ENCODE measurements at places on chromosomes 11 and 22.

- no peak for DNase-seq
Observed at GRCh38 chr11:46263120-46263519, 14.3 kb upstream of the CREB3L1 start.

DNA sequence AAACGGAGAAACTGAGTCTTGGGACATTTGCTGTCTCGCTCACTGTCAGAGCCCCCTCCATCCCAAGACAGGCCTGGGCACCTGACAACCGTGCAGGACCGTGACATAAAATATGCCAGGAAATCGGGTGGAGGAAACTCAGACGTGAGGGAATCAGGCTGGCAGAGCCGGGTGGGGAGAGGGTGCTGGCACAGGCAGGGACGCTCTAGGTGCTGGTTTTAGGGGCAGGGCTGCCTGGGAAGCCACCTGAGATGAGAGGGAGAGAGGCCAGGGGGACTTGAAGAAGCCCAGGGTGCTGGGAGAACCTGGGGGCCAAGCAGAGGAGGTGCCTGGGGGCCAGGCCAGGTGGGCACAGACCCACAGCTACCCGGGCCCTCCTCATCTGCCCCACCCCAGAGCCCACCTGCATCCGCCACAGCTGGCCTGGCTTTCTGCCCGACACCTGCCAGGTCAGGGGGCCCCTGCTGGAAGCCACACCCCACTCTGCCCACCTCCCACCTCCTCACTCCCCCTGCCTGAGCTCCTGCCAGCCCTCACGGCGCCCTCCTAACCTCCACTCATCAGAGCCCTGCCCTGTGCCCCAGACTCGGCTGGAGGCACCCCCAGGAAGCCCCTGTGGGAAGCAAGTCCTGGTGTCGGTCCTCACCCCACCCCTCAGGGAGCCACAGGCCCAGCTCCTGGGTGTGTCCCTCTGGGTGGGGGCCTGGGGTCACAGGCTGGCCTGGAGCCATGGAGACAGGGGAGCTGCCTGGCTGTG is 27.3 kb upstream of the MUC5AC start:
- DNase-seq = no peak

DNA sequence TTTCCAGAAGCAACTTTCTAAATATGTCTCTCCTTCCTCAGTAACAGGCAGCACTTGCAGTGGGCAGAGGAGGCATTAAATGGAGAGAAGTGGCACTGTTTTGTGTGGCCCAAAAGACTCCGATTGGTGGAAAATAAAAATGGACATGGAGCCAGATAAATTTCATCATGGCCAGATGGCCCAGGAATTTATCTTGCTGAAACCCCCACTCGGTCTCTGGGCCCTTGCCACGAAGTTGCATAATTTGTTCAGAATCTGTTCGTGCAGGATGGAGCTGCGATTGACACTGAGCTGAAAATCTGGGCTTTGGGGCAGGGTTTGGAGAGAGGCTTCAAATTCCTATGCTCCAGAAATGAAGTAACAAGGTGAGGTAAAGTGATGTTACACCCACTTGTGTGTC is 65.5 kb downstream of the C11orf91 start:
- no peak for DNase-seq

DNA sequence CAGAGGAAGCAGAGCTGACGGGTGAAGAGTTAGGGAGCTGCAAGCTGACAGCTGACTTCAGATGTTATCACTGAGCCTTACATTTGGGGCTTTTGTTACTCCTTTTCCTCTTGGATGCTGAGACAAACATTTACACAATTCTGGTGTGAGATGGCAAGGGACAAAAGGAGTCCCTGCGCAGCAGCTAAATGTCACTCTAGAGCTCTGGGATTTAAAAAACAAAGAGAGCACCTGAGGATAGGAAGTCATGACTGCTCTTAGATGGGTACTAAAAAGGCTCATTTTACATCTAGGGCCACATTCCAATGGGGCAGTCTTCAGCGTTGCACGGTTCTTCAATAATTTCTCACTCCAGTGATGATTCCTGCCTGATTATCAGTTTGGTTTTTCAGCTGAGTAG is 204.5 kb downstream of the RAB38 start:
- DNase-seq = no peak

DNA sequence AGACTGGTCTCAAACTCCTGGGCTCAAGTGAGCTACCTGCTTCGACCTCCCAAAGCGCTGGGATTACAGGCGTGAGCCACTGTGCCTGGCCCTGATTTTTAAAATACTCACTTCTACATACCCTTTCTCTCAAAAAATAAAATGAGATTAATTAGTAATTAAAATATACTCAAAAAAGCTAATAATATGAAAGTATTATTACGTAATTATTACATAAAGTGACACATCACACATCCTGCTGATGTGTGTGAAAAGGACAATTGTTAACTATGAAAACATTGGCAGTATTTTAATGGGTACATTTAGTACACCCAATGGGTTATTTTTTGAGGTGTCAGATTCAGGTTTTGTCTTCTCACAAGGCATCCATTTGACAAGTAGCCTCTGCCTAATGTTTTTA is 21.4 kb upstream of the MICAL3 start:
- DNase-seq = no peak

DNA sequence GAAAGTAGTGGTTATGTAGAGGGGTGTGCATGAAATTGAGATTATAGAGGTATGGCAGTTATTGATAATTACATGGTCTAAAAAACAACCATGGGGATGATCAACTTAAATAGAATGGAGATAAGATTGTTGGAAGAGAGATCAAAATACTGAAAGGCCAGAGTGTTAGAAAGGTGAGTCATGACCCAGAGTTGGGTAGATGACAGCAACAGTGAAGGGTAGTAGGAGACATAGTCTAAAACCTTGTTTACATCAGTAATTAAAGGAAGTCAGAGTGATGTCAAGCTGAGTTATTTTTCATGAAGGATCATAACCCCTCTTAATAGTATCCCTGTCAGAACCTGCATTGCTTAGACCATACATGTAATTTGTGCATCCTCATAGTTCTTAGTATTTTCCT is 110.9 kb downstream of the ELP4 start:
- DNase-seq = no peak

DNA sequence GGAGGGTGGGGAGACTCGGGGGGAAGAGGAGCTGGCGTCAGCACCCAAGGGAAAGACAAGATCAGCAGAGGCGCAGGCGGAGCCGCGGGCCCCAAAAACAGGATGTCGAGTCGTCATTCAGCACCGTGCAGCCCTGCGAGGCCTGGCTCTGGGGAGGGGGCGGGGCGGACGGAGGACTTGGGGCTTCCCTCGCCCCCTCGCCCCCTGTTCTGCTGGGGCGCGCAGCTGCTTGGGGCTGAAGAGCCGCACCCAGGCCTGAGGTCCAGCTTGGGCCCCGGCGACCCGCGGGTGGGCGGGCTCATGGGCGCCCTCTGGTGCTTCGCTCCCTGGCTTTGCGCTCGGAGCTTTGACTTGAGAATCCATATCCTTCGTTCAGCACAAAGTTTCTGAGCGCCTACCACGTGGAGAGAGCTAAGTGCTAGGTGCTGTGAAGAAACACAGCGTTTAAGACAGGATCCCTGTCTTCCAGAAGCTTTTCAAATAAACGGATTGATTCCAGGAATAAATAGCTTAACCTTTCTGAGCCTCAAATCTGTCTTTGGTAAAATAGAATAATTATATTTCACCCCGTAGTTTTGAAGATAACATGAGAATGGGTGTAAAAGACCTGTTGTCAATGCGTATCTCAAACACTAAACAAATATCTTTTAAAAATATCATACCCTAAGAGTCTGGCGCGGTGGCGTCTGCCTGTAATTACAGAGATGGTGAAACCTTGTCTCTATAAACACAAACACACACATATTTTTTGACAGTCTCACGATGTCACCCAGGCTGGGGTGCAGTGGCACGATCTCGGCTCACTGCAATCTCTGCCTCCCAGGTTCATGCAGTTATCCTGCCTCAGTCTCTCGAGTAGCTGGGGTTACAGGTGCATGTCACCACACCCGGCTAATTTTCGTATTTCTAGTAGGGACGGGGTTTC is 929 bp upstream of the RHOG start:
- peak; percentile 91 for DNase-seq

GRCh38 chr22:23501708-23502107 is 78.4 kb downstream of the IGLL1 start:
- no peak for DNase-seq

DNA sequence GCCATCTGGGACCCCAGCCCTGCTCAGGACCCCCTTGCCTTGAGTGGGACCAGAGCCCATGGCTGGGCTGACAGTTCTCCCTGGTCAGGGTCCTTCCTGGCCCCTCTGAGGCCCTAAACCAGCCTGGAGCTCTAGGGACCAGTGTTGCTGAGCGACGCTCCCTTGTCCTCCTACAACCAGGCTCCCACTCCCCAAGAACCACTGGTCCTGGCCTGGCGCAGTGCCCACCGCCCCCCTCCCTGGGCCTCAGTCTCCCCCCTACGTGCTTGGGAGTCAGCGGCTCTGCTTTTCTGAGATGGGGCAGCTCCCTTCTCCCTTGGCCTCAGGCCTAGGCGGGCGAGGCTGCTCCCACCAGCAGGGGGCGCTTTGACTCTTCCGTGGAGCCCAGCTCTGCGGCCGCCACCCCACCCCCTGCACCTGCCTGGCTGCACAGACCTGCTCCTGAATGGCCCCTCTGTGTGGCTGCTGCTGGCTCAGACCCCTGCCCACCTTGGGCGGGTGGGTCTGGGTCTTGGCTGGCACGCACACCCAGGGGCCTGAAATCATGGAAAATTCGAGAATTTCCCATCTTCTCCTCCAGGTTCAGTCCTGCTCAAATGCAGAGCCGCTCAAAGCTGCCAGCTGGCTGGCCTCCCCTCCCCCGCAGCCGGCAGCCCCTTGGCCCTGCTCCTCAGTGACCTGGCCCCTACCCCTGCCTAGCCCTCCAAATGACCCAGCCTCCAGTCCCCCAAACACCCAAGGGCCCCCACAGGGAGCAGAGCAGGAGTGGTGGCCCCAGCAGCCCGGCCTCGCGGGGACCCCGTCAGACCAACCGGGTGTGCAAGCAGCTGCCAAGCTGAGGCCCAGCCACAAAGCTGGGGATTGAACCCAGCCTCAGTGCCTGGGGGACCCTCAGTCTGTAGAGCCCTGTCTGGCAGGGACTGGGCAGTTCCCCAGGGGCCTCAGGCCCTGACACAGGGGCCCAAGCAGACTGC is 9.1 kb downstream of the PRR33 start:
- peak; percentile 95 for DNase-seq

- DNase-seq = no peak
Observed at GRCh38 chr22:39623603-39624500, 53.3 kb downstream of the CACNA1I start.

DNA sequence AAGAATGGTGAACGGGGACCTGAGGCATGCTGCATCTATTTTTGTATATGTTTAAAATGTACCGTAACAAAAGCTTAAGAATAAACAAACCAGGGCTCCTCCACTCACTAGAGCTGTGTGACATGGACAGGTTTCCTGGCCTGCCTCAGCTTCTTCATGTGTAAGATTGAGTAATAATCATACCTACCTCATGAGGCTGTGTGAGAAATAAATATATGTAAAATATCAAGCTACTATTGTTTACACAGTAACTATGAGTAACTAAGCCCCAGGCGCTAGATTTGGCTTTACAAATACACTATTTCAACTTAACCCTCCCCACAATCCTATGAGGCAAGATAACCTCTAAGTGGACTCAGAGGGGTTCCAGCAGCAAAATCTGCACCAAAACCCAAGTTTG is 66.4 kb downstream of the SMCO4 start:
- DNase-seq = no peak

DNA sequence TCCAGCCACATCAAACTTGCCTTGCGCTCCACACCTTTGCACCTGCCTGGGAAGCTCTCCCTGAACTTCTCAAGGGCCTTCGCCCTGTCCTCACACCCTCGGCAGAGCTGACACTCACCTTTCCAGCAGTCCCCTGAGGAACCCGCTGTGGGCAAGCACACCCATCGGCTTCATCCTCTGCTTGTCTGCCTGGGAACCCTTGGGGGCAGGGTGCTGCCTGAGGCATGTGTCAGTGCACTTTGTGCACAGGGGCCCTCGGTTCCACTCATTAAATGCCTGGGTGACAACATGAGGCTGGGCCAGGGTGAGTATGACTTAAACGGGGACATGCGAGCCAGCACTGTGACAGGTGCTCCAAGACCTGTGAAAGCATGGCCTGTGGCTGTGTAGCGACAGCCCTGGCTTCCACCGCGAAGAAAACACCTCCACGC is 2.6 kb upstream of the LRFN4 start:
- no peak for DNase-seq

- DNase-seq = peak; percentile 85
Observed at GRCh38 chr22:46734830-46735453, 3.1 kb downstream of the CERK start.
